ENCODE measurements at places on chromosomes 5 and 9.
A peak's percentile ranks its signal among the peaks of the same experiment; 100 is the strongest.

DNA sequence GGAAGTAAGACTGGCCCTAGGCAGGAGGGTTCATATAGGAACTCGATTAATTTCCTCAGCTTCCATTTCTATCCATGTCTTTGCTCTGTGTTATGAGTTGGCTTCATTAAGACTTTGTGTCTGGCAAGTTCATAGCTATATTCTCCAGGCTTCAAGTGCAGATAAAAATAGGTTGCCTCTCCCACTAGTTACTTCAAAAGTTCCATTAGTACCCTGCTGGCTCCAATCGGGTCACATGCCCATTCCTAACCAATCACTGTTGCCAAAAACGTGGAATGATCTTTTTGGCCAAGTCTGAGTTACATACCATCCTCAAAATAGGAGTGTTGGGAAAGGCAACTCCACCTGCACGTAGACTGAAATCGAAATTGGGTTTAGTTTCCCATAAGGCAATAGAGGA lies 13.8 kb upstream of the SPATA31D1 start:
- no peak for DNase-seq

GRCh38 chr9:77808751-77809081 lies 160.6 kb upstream of the GNA14 start:
- no peak for DNase-seq

GRCh38 chr5:164721116-164721515 lies 1215.7 kb downstream of the MAT2B start:
- no peak for DNase-seq

DNA sequence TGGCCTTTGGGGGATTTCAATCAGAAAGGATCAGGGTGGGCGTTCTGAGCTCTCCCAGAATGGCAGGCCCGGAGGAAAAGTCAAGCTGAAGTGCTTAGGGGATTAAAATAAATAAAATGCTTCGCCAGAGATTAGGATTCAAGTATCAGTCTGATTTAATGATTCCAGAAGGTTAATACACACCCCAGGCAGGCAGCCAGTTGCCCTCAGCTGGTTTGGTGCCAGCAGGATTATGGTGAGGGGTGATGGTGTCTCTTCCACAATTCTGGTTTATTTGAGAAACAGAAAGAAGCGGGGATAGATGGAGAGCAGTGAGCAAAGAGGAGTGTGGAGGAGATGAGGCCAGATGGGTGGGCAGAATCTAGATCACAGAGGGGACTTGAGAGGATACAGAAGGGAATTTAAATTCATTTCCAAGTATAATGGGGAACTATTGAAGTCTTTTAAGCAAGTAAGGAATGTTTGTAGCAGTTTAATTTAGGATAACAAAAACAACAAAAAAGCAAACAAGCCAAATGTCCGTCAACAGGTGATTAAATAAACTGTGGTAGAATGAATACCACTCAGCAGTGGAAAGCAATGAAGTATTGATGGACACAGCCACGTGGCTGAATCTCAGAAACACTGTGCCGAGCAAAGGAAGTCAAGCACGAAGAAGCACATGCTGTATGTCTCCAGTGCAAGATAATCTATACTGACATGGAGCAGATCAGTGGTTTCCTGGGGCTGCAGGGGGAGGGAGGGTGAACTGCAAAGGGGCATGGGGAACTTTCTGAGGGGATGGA lies 297.7 kb downstream of the MSX2 start:
- no peak for DNase-seq

- DNase-seq: no peak
Observed at GRCh38 chr5:162638849-162639248, 571.3 kb downstream of the GABRG2 start.

DNA sequence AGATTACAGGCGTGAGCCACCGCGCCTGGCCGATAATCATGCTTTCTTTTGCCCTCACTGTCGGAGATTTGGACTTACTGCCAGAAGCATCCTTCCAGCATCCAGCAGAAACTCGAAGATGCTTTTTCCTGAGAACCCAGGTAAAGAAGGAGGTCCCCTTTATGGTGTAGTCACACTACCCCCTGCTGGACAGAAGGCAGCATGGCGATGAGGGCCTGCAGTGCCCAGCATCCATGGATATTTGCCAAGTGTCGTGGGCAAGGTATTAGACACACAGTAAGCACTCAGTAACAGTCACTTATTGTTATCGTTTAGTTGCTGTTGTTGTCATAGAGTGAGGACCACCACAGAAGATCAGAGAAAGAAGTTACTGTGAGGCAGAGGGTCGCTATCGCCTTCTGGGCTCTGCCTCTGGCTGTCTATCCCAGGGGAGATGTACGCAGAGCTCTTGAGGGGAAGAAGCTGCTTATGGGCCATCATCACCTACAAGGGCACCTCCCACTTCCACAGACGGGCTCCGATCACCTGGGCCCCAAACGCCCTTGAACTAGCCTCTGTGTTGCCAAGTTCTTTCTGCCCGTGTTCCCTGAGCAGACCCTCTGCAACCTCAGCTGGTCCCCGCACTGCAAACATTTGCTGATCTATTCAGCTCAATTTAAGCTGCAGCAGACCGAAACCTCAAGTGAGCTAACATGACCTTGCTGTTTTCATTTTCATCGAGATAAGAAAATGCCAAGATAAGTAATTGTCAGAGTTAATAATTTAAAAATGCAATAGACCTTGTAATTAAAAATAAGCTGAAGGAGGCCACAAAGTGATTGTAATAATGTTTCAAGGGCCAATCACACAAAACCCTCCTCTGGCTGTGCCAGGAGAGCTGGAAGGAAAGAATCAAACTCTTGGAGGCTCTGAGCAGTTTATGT lies 23.9 kb downstream of the C5orf15 start:
- peak; percentile 38 for DNase-seq

DNA sequence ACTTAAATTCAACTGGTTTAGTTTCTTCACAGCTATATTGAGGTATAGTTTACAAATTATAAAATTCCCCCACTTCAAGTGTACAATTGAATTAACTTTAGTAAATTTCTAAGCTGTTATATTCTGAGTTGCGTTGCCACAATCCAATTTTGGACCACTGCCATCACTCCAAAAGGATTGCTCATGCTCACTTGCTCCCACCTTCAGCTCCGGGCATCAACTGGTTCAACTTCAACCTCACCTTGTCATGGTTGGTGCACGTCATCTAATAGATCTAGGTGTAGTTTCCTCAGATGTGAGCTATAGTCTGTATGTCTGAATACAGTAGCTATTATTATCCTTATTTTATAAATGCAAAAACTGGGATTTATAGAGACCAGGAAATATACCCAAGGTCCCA lies 942.5 kb upstream of the WWC1 start:
- DNase-seq: no peak

GRCh38 chr9:95833546-95834178 lies 41.8 kb upstream of the ERCC6L2 start:
- no peak for DNase-seq

- no peak for DNase-seq
Observed at GRCh38 chr9:124884376-124884775, 22.4 kb downstream of the ARPC5L start.

DNA sequence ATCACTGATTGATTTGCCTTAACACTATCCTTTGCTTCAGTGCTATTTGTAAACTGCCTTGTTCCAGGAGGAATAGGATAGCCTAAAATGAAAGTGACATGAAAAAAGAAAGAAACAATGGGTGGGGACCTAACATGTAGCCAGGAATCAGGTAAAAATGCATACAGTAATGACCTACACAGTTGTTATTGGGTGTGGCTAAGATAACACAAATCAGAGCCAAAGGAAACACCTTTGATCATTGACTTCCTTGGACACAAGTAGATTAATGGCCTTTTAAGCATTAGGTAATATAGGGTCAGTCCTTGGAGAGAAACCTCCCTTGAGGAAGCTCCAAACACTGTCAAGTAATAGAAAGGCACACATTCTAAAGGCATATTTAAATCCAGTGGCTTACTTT lies 220.4 kb downstream of the TRPM3 start:
- no peak for DNase-seq

DNA sequence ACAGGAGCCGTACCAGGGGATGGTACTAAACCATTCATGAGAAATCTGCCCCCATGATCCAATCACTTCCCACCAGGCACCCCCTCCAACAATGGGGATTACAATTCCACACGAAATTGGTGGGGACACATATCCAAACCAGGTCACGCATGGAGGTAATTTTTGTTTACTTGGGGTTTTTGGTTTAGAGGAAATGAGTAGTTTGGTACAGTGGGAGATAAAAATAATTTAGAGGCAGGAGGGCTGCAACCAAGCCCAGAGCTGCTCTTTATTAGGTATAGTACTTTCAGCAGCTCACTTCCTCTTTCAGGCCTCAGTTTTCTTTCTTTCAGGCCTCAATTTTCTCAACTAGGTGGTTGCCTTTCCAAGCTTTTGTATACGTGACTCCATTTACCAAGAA lies 23.2 kb downstream of the PRUNE2 start:
- DNase-seq: no peak

DNA sequence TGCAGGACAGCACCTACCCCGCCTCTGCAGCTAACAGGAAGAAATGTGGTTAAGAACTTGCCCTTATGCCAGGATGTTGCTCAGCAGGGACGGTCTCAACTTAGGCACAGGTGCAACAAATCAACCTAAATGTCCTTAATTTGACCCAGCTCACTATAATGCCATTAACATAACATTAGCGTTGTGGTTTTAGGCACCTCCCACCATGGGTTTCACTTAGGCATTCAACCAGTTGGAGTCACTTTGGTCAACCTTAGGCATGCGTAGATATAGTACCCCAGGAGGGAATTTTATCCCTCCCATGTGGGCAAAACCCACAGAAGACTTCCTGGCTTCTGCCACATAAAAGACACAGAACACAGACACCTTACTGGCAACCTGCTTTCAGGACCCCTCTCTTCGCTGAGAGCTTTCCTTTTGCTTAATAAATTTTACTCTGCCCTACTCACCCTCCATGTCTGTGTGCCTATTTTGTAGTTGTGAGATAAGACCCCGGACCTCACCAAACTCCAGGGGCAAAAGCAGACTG lies 8.7 kb upstream of the ERAP1 start:
- DNase-seq: peak; percentile 32

- DNase-seq: no peak
Observed at GRCh38 chr9:91783411-91783810, 166.6 kb downstream of the ROR2 start.

- no peak for DNase-seq
Observed at GRCh38 chr9:2082772-2083171, 67.6 kb downstream of the SMARCA2 start.

DNA sequence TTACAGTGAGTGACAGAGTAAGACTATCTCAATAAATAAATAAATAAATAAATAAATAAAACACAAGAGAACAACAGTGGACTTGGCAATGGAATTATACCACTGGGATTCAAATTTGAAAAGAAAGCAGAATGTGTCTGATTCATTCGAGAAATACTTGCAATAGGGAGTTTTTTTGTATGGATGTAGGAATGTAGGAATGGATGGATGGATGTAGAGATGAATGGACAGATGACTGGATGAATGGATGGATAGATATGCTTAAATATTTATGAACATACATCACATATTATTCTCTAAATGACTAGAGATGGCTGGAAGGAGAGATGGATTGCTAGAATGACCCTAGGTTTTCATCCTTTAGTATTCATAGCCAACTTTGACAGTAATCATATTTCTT lies 22.0 kb upstream of the CEMIP2 start:
- DNase-seq: no peak

- DNase-seq: no peak
Observed at GRCh38 chr9:133679056-133679455, 42.9 kb downstream of the DBH start.

- DNase-seq: no peak
Observed at GRCh38 chr5:138659121-138659520, 83.9 kb upstream of the HSPA9 start.
